H4 (cell line): ENCODE measurements at places on chromosomes 5 and 9.

GRCh38 chr5:12522116-12522515, 617.9 kb upstream of the CTNND2 start:
- no peak for DNase-seq

DNA sequence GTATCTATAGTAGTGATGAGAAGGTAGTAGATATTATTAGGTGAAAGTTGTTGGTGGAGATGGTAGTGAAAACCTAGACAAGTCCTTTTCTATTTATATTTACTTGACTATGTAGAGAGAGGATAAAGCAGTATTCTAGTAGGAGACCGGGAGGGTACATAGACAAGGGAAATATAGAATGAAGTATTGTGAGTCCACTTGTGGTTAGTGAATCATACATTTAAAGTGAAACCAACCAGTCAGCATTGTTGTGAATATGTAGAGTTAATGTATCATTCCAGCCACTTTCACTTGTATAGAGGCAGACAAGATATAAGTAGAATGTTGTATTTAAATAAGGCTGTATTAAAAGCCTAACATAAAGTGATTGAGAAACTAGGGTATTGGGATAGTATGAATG, 1711.3 kb upstream of the ACO1 start:
- peak; percentile 13 for DNase-seq

- DNase-seq, result no peak
Measured at GRCh38 chr5:37658440-37658839, 181.4 kb downstream of the GDNF start.

DNA sequence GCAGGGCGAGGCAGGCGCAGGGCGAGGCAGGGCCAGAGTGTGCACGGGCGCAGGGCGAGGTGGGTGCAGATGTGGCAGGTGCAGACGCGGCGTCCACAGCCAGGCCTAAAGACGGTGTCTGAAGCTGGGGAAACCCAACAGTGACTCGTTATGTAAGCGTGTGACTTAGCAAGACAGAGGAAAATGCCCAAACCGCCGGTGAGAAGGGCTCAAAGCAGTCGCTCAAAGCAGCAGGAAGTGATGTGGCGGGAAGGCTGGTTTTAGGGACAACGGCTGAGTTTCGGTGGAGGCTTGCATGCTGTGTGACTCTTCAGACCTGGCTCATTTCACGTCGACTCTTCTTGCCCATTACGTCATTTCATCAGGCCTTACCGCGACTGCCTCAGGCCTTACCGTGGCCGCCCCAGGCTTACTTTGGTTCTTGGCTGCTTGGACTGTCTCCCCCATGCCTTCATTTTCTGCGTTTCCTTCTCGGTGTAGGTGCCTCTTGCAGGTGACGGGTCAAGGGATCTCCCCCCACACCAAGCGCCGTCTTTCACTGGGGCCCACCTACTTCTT, 50.5 kb upstream of the EXOC3 start:
- peak; percentile 47 for DNase-seq

DNA sequence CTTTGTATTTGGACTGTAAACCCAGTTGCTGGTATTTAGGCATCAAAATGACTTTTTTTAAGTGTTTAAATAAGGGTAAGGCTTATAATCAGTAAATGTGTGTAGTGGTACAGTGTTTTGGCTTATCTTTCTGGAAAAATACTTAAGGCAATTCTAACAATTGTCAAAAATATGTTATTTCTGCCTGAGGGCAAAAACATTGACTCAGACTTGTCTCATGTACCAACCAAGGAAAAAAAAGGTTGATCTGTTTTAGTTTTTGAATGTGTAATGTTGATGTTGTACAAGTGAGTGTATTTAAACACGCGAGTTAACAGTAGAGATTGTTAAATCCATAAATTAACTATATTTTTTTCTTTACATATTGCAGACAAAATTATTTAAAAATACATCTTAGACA, 277.8 kb upstream of the TYRP1 start:
- DNase-seq, result no peak

DNA sequence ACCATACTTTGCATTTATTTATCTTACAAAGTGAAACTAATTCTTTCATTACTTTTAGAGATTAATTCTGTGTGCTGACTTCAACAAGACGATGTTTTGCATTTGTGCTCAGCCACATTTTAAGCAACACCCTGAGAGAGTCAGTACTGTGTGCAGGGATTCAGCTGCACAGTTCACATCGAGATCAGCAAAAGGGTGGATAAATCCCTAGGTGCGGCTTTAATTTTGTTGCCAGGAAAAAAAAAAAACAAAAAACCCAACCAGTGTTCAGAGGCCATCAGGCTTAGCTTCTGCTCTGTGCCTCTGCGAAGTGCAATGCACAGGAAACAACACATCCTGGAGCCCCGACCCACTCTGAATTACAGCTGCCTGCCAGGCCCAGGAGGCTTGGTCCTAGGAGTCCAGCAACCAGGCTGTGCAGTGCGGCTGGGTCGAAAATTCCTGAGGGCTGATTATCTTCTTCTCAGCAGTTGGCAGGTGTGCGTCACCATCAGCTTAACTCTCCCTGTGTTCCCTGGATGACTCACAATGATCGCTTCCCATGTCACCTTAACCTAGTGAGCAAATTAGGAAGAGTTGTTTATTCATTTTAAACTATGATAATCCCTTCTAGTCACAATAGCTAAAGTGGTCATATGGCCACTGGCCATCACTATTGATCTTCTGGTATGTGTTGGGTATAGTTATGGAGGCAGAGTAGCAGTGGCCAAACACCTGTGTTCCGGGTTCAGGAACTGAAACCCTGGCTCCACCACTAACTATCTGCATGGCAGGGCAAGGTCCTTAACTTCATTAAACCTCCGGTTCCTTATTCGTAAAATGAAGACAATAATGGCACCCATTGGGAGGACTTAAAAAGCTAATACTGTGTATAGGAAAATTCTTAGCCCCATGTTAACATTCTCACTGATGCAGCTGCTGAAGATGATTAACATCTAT, 31.2 kb upstream of the NDUFB6 start:
- peak; percentile 73 for DNase-seq

DNA sequence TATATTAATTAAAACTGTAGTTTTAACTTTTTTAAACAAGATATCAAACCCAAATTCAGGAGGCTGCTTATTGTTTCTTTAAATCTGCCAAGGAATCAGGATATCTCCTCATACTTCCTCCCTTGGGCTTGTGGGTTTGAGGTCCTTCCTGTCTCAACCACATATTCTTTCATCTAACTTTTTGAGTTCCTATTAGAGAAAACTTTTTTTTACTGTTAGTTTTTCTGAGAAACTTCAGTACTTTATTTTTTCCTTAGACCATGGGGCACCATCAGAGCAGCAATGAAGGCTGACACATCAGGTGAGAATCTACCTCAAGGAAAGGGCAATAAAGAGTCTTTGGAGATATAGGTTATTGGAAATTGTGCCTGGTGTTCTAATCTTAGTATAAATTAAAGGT, 56.7 kb downstream of the TSSK1B start:
- no peak for DNase-seq

GRCh38 chr5:101966476-101966875, 329.6 kb downstream of the SLCO4C1 start:
- DNase-seq, result no peak

DNA sequence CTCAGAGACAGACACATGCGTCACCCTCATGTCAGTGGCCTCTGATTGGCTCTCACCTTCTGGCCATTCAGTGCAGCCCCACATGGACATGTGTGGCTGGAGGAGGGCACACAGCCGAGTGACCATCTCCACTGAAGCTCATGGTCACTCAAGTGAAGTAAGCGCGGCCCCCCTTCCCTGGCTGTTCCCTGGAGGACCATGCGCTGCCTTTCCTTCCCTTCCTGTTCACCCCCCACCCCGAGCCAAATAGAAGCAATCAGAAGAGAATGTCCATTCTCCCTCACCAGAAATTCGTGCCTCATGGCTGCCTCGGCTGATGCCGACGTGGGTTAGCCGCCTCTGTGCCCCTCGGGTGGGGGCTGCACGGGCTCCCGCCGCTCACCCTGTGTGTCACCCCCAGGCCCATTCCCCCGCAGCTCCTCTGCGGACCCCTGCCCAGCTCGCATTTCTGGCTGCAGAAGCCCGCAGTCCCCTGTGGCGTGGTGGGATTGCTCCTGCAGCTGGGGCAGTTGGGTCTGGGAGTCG, 12.5 kb upstream of the COL5A1 start:
- DNase-seq, result no peak

DNA sequence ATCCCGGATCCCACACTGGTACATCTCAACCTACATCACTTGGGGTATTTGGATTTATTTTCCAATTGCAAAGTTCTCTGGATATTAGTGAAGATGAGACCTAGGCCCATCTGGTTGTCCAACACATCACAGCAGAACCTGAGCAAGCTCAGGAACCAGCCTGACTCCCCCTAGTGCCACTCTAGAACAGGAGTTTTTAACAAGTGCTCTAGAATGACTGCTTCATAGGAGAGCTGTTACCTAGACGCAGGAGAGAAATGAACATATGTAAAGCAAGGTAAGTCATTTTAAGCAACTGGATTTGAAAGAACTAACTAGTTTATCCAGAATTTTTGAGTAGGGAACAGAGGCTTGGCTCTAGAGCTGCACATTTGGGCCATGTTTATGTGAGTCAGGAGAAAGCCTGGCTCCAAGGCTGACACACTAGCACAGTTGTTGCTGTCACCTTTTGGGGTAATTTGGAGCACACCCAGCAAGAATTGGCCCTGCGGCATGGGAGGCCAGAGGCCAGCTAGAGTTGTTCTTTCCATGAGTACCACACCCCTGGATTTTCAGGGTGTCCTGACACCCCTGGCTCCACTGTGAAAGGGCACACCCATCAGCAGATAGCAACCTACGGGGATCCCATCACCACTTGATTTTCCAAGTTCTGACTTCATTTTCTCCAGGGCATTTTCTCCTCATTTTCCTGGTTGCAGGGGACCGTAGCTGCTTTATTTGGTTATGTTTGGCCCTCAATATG, 110.9 kb upstream of the LPAR1 start:
- no peak for DNase-seq

GRCh38 chr5:87383216-87383615, 29.5 kb downstream of the CCNH start:
- peak; percentile 35 for DNase-seq

- DNase-seq, result no peak
Measured at GRCh38 chr5:173962436-173962972, 26.5 kb upstream of the C5orf47 start.

- no peak for DNase-seq
Measured at GRCh38 chr5:127583866-127584265, 65.0 kb upstream of the CTXN3 start.

DNA sequence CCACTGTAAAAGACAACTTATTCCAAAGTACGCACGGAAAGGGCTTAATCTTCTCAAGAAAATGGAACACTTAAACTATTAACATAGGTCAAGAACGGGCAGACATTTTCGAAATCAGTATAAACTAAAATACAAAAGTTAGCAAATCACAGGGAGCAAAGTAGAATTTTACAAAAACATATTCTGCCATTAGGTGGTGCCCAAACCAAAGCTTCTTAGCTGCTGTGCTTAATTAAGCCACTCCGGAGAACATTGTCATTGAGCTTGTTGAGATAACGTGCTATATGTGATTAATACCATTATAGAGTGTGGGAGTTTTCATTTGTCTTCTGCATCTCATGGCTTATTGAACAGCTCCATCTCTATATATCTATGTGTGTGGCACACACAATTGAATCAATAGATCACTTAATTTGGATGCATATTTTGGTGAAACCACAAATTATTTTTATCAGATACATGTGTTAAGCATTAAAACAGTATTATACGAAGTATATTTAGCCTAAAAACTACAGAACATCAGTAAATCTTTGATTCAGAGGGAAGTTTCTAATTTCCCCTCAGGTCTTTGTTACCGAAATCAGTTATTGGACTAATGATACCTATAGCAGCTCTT, 23.4 kb downstream of the UBLCP1 start:
- DNase-seq, result peak; percentile 20

DNA sequence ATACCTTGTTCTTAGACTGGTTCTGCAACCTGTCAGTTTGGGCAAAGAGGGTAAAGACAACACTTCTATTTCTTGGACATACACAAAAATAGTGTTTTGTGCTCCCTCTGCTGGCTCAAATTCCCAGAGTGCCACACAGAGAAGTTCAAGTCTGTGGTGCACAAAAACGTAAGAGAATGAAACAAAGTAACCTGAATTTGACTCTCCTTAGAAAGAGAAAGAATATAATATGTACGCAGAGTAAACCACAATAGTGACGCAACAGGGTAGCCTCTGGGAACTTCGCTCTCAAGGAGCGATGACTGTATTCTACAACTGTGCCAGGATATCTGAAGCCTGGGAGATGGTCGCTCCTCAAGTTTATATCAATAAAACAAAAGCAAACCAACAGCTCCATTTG, 18.5 kb downstream of the DDX31 start:
- DNase-seq, result peak; percentile 93

DNA sequence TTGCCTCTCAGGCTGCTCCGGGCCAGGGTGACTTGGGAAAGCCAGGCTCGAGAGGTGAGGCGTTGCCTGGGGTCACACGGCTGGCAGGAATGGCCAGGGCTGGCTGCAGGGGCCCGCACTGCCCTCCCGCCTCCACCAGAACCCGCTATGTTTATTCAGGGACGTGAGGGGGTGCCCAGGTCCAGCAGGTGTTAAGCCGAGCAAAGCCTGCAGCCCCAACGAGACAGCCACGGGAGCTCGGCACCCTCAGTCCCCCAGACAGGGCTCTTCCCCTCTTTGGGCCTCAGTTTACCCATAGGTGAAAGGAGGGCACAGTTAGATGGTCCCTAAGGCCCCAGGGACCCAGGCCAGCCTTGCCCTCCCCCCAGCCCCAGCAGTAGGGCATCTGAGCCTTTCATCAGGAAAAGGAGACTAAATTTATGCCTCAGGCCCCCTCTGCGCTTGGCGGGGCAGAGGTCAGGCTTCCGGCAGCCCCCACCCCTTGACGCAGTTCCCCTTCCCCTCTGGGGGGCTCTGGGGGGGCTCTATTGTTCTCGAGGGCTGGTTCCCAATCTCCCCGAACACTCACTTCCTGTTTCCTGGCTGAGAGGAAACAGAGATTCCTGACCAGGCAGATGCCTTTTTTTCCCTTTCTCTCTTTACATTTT, 7.1 kb upstream of the EGFL7 start:
- DNase-seq, result no peak

DNA sequence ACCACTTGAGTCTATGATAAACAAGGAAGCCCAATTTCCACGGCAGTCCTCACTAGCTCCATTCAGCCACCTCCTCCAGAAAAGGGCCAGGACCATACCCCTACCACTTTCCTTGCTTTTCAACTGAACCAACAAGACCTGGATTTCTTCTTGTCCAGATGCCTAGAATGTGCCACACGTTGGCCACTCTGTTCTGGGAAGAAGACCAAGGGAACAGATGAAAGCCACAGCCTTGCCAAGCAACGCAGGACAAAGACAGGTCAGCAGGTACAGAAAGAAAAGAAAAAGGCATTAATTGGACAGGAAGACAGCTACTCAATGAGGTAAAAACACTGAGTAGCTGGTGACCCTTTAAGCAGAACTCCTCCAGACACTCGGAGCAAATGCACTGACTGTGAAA, 2.2 kb downstream of the CCNJL start:
- no peak for DNase-seq

DNA sequence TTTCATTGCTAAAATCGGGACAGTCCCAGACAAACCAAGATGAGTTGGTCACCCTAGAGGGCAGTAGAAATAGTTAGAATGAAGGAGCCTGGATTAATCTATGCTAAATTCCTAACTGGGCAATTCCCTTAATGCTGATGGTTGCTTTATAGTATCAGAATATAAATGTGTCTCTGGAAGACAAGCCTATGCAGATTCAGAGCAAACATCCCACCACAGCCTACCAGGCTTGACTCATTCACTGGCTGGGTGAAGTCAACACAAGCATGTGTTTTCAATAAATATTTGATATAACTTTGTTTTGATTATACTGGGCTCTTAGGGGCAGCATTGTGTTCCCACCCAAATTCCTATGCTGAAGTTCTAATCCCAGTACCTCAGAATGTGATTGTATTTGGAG, 79.3 kb downstream of the RMI1 start:
- DNase-seq, result no peak
